Activated gamma-delta T cell treated with Interleukin-2 at 50 U/mL for 16 hours (primary cell): ENCODE measurements at places on chromosomes 4 and X.

GRCh38 chrX:75295641-75296040 lies 21.8 kb downstream of the UPRT start:
- no peak for DNase-seq

- DNase-seq = no peak
Observed at GRCh38 chrX:55379396-55379795, 72.5 kb upstream of the MAGEH1 start.

DNA sequence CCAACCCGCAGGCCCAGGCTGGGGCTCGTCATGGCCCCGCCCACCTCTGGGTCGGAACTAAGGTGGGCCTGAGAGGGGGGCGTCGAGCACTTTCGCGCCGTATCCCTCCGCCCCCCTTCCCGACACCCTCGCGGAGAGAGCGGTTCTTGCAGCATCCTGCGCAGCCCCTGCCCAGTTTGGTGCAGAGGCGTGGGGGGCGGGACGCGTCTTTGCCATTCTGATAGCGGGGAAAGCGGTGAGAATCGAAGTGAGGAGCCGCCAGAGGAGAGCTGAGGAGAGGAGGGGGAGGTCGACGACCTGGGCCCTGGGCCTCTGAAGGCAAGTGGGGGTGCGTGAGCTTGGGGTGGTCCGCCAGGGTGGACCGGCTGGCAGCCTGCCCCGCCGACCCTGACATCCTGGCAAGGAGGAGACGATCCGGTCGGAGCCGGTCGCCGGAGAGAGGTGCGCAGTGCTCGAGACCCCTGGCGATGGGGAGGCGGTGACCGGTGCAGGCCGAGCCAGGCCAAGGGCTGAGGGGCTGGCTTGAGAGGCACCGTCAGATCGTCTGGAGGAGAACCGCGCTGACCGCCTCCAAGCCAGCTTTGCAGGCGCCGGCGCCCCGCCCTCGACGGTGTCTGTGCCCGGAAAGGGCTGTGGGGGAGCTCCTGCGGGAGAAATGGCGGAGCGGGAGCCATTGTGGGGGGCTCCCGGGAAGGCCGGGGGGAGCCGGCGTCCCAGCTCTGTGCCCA lies 25.5 kb downstream of the GPRASP3 start:
- DNase-seq = peak; percentile 10

DNA sequence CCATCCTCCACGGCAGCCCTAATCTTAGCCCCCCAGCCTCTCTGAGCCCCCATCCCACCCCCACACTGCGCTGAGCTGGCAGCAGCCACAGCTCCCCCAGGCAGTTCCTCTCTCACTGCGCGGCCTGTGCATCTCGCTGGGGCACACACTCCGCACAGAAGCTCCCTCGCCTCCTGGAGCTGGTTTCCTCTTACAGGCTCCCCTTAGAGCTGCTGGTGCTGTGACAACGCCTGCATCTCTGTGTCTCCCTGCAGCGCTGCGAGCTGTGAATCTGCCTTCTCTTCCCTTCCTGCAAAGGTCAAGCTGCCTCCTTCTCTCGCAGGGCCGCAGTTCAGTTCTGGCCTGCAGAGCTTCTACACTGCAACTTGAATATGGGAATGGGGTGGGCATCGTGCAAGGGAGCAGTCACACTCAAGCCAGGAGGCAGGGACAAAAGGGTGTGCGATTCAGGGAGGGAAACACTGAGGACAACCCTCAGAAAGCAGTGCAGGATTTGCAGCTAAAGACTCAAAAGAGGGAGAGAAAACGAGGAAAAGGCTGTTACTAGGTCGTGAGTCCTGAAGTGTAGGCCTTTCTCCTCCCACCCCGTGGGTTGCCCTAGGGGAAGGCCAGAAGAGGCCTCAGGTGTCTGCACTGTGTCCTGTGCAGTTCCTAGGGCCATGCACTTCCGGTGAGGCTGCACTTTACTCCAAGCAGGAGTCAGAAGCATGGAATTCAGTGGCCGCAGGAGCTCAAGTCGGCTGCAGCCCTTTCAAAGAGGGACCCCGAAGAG lies 87.0 kb downstream of the BCOR start:
- peak; percentile 8 for DNase-seq

GRCh38 chr4:87030124-87030523 lies 95.3 kb downstream of the AFF1 start:
- no peak for DNase-seq
